Stimulated activated CD4-positive, alpha-beta T cell treated with anti-CD3 and anti-CD28 coated beads, Interleukin-2, amount 100 ng/mL, for 24 hours (primary cell): ENCODE measurements at places on chromosomes 2 and 18.

- no peak for DNase-seq
Measured at GRCh38 chr2:23859983-23860382, 66.9 kb downstream of the ATAD2B start.

- DNase-seq: no peak
Measured at GRCh38 chr18:46398625-46399024, 258.4 kb downstream of the LOXHD1 start.

GRCh38 chr2:209619782-209620181 lies 151.8 kb upstream of the UNC80 start:
- no peak for DNase-seq

DNA sequence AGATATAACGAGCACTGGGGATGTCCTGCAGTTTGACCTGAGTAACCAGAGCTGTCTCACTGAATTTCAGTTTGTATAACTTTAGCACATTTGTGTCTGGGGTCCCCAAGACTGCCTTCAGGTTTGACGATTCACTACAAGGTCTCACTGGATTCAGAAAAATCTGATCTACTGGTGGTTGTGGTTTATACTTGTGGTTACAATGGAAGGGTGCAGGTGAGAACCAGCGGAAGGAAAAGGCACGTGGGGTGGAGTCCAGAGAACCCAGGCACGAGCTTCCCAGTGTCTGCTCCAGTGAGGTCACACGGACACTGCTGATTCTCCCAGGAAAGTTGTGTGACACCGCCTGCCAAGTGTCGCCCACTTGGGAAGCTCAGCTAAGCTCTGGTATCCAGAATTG lies 126.0 kb downstream of the ZNF236 start:
- no peak for DNase-seq

- DNase-seq: no peak
Measured at GRCh38 chr2:63596401-63596883, 7.7 kb downstream of the MDH1 start.

DNA sequence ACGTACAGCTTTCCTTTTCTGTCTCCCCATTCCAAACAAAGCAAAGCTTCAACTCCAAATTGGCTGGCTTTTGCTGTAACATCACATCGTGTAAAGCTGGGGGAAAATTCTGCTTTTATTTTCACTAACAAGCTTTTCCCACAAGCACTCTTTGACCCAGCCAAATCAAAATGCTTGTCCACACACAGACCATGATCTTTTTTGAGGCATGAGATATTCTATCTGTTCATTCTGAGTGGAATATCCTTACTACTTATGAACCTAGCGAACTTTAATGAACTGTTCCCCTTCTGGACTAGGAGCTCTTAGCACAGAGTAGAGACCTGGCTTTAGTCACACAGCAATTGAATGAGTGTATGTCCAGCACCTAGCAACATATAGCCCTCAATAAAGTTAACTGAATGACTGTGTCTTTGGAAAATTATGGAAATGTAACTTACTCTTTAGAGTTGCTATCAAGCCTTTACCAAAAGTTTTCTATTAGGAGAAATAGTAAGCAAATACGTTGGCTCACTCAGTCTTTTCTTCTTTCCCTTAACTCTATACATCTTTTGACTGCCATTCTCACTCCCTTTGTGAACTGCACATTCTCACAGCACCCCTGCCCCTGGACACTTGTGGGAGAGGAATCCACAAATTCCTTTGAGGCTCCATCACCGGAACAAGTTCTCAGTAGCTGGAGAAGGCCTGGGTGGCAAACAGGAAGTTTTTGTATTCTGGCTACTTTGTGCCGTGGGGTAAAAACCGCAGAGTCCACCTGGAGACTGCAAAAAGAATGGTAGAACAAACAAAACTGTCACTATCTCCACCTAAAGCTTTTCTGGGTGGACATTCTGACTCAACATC lies 1.3 kb upstream of the UBE2E3 start:
- DNase-seq: no peak

- no peak for DNase-seq
Measured at GRCh38 chr2:67548317-67549201, 151.4 kb downstream of the ETAA1 start.

GRCh38 chr2:2577407-2577831 lies 246.3 kb upstream of the MYT1L start:
- DNase-seq: no peak

GRCh38 chr2:61255580-61256437 lies 93.8 kb downstream of the C2orf74 start:
- DNase-seq: no peak
